ENCODE measurements at places on chromosomes 5 and 9. TPM values are rescaled to one million over a fixed set of nuclear protein-coding genes. Genes with fewer than 3 reads are reported as not detected.

GRCh38 chr9:136488247-136489214 is 5.7 kb upstream of the SEC16A start:
- peak; percentile 48 for DNase-seq

DNA sequence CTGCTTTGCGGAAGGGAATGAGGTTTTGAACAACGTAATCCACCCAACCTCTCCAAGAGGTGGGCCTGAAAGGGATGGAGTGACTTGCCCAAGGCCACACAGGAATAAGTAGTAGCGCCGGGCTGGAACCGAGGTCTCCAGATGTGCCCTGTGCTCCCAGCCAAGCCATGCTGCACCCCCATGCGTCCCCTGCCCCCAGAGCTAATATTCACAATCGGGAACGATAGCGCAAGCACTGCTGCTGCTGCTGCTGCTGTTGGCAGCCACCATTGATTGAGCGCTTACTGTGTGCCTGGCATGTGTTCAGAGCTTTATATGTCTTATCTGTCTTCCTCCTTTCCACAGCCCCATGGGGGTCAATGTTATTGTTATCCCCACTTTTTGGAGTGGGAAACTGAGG is 43.9 kb downstream of the AMBP start:
- no peak for DNase-seq

- DNase-seq: no peak
Observed at GRCh38 chr5:168578006-168578405, 1.2 kb downstream of the PANK3 start.

Gene ABO
- not detected for total RNA-seq

Gene PDCD1LG2
- 9.8 TPM for total RNA-seq
